ENCODE measurements at places on chromosomes 2 and 18. TPM values are rescaled to one million over a fixed set of nuclear protein-coding genes. Genes with fewer than 3 reads are reported as not detected.

DNA sequence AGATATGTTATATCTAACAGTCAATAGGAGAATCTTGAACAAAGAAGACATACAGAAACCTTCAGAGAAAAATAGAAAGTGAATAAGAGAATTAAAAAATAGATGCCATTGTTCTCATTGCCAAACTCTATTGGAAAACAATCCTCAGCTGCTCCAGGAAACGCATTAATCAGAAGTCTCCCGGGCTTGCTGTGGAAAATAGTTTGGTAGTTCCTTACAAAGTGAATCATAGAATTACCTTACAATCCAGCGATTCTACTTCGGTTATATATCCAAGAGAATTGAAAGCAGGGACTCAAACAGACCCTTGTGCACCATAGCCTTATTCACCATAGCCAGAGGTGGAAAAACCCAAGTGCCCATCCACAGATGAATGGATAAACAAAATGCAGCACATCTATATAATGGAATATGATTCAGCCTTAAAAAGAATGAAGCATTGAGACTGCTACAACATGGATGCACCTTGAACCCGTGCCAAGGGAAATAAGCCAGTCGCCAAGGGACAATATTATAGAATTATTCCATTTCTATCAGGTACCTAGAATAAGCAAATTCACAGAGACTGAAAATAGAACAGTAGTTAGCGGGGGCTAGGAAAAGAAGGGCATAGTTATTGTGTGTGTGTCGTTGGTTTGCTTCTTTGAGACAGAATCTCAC is 21.9 kb upstream of the CHRNA1 start:
- no peak for DNase-seq

DNA sequence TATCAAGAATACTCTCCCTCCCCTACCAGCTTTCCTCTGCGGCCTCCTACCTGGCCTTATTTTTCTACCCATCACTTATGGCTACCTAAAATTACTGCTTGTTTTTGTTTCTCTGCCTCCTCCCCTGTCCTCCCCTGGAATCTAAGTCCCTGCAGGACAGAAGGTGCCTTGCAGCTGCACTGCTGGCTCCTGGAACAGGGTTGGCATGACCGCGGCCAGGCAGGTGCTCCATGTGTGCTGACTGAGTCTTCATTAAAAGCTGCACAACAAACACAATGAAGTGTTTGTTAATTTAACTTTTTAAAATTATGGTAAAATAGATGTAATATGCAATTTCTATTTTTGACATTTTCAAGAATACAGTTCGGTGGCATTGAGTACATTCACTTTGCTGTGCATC is 171.9 kb upstream of the FHL2 start:
- DNase-seq: no peak

DNA sequence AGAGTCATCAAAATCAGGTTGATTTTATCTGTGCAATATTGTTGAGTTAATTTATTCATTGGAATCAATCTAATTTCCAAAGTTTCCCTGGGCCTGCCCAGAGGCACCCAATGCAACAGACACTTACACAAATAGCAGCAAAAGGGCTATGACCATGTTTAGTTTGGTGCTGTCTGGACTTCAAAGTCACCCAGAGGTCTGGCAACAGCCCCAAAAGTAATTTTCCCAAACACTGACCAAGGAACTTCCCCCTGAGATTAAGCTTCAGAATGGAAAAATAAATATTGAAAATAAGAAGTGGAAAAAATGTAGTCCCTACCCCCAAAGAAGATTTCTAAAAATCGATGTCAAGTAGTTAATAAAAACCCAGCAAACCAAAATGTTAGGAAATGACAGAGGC is 70.9 kb upstream of the RNF152 start:
- DNase-seq: no peak

DNA sequence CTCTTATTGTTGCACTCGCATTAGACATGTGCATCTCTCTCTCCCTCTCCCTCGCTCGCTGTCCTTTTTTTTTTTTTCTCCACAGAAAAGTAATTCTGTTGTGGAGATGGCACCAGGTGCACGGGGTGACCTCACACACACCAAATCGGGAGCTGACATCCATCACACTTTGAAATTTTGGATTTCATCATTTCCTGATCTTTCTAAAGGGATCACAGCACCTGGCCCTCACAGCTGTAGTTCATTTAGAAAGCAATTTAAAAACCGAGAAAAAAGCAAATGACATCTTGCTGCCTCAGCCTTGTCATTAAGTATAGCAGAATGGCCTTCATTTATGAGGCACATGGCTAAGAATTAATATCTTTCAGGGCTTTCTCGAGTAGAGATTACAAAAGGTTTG is 717.2 kb downstream of the RNF144A start:
- no peak for DNase-seq

DNA sequence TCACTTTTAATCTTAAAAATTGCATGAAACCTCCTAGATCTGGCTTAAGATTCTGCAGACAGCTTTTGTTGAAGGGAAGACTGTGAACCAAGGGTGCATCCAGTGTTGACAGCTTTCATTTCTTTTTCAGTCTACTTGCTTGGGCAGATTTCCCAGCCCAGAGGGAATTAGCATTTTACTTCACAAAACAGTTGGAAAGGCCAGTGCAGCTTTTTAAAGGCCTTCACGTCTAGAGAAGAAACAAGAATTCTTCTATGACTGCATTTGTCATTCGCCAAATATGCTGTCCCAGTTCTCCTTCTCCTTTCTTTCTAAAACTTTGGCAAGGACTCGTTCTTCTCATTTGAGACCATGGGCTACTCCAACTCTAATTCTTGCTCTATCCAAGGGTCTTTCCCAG is 17.4 kb downstream of the NTSR2 start:
- DNase-seq: no peak

DNA sequence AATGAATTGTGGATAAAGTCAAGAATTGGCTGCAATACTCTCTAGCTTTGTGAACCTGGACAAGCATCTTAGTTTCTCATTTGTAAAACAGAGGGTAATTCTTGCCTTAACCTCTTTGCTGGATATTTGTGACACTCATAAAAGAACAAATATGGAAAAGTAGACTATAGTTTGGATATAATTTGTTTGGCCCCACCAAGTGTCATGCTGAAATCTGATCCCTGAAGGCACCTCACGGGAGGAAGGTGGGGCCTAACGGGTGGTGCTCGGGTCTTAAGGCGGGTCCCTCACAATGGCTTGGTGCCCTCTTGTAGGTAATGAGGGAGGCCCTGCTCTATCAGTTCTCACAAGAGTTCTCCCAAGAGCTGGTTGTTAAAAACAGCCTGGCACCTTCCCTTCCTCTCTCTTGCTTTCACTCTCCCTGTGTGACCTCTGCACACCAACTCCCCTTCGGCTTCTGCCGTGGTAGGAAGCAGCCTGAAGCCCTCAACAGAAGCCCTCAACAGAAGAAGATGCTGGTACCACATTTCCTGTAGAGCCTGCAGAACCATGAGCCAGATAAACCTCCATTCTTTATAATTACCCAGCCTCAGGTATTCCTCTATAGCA is 37.4 kb downstream of the ARL4C start:
- no peak for DNase-seq

GRCh38 chr18:41719808-41720207 is 235.2 kb upstream of the PIK3C3 start:
- no peak for DNase-seq

DNA sequence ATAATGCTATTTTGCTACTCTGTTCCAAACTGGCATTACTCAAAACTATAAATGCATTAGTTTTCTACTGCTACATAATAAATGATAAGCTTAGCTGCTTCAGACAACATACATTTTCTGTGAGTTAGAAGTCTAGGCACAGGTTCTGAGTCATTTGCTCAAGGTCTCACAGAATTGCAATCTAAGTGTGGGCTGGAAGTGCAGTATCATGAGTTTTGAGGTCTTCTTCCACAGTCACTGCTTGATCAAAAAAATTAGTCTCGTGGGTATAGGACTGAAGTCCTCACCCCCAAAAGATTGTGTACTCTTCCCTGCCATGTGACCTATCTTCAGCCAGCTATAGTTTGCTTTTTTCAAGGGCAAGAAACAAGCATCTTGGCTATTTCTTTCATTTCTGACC is 676.9 kb downstream of the ADCYAP1 start:
- DNase-seq: no peak

DNA sequence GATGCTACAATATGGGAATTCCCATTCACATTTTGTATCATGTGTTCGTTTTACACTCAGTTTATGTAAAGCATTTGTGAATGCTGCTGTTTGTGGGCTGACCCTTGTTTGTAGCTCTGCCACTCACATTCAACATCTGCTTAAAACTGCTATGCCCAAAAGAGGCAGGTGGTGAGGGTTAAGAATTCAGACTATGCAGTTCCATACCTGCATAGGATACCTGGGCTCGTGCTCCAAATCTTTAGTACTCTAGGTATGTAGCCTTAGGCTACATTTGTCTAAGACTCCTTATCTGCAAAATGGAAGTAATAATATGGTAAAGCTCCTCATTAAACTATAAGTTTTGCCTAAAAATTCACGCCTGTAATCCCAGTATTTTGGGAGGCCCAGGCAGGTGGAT is 199.5 kb downstream of the GPD2 start:
- DNase-seq: no peak

DNA sequence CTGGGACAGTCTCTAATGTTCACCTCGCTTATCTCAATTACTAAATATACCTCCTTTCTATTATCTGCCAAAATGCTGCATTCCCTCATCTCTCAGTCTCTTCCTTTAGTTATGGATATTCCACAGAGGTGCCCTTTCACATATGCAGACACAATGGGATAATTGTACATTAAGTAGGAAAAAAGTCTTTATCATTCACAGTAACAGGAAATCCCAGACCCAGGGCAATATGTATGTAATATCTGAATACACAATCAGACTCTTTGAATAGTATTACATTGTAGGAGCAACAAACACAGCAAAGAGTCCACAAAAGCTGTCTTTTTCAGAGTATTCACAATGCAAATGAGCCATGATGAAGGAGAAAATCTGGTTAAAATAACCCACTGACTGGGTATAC is 1399.0 kb upstream of the ZEB2 start:
- no peak for DNase-seq

GRCh38 chr2:215403441-215404347 is 32.2 kb downstream of the FN1 start:
- no peak for DNase-seq

- DNase-seq: no peak
These were observed 45.3 kb upstream of the AP1S3 start for GRCh38 chr2:223882715-223883114.

- no peak for DNase-seq
These were observed 34.7 kb upstream of the CDK5R2 start for GRCh38 chr2:218924757-218925156.

GRCh38 chr2:44954447-44954888 is 13.0 kb downstream of the SIX3 start:
- no peak for DNase-seq

DNA sequence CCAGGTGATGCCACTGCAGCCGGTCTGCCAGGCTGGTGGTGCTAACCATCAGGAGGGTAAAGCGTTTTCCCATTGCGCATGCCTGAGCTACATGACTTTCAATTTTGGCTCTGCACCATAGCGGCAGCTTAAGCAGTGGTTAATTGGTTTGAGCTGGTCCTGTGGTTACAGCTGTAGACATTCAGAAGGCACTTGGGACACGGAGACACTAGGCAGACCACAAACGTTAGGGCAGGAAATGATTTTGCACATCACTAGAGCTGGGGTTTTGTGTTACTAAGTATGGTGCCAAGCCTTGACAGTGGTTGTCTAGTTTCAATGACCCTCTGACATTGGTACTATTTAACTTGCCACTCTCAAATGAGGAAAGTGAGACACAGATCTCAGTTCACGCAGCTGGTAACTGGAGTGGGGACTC is 28.9 kb upstream of the CNOT11 start:
- no peak for DNase-seq

- no peak for DNase-seq
These were observed 6.6 kb downstream of the ACVR2A start for GRCh38 chr2:147851244-147851930.

CNGA3 gene
- not detected for polyA plus RNA-seq

DPP4 gene
- polyA plus RNA-seq: 117 TPM

SCN1A gene
- 0.47 TPM for polyA plus RNA-seq

UGT1A4 gene
- polyA plus RNA-seq: not detected

KCNJ3 gene
- polyA plus RNA-seq: 6.9 TPM

LCT gene
- not detected for polyA plus RNA-seq

STAT1 gene
- polyA plus RNA-seq: 129 TPM

GCG gene
- polyA plus RNA-seq: not detected

HOXD10 gene
- polyA plus RNA-seq: 203 TPM

All from left renal cortex interstitium (tissue), 4 donors.